ENCODE measurements at places on chromosomes 1 and 21.

GRCh38 chr1:47996060-47996405, 1.2 kb downstream of the TRABD2B start:
- DNase-seq: no peak

- no peak for DNase-seq
These were observed 122.5 kb upstream of the FOXD3 start for GRCh38 chr1:63199706-63200335.

GRCh38 chr1:64343823-64344190, 126.1 kb upstream of the CACHD1 start:
- no peak for DNase-seq

DNA sequence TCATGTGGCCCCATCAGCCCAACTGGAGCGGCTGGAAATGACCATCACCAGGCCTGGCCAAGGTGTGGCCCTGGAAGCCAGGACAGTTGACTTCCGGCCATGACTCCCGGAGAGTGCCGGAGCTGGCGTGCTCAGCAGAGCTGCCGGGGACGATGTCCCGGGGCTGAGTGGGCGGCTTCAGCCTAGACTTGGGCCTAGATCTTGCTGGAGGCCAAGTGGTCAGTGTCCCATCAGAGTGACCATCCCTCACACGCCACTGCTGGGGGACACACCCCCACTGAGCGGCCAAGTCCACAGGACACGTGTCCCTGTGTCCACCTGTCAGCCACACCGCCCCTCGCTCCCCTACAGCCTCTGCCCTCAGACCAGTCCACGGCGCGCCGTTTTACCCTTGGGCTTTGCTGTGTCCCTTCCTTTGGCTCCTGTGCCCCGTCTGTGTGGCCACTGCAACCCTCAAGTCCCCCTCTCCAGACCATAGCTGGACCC, 4.0 kb downstream of the FAAP20 start:
- no peak for DNase-seq

DNA sequence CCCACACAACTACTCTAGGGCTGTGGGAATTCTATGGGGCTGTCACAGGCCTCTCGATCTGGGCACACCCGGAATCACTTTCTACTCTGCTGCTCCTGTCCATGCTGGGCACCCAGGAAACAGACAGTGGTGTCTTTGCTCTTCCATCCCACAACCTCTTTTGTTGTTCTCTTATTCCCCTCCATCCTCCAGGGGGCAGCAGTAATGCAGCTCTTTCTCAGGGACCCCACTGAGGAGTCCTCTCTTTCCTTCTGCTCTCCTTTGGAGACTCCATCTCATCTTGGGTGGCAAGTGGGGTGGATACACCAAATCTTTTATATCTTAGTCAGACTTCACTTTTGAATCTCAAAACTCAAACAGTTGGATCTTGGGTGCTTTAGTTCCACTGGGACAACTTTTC, 206.3 kb downstream of the HS2ST1 start:
- no peak for DNase-seq

DNA sequence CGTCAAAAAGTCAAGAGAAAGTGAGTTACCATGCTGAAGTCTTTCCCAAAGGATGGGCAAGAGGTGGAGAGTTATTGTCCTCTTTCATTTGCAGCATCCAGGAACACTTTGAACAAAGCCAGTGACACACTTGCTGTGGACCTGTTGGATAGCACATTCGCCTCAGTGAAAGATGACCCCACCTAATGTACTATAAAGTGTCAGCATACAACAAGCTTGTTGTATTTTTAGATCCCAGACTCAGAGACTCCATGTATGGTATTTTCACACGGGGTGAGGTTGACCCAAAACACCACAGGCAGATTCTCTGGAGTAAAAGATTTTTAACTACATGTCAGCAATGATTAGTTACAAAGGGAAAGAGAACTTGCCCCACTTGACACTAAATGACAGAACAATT, 273.8 kb downstream of the PTBP2 start:
- no peak for DNase-seq

Measured in GM13977 (cell line).